ENCODE measurements at places on chromosomes 1 and 21.

- peak; percentile 94 for DNase-seq
These were observed 8.4 kb upstream of the KCNN3 start for GRCh38 chr1:154878371-154879037.

- DNase-seq: no peak
These were observed 165.8 kb upstream of the LRRC7 start for GRCh38 chr1:69401879-69402278.

DNA sequence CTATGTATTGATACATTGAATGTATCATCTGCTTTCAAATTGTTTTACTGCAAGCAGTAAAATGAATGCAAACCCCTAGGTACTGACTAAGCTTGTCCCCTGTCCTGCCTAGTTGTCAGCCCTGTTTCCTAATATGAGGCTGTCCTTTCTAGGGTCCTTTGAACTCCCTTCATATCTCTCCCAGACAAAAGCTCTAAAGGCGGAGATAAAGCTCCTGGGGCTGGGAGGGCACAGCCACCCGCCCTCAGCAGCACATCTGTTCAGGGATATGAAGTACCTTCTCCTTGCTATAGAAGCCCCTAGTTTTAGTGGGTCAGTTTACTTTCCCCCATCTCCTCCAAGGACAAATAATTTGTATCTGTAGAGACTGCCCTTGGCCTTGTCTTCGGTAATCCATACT lies 93.1 kb upstream of the ETS2 start:
- no peak for DNase-seq

GRCh38 chr1:93239863-93240262 lies 59.3 kb downstream of the CCDC18 start:
- DNase-seq: no peak

GRCh38 chr1:94318505-94319030 lies 81.2 kb upstream of the ARHGAP29 start:
- no peak for DNase-seq

DNA sequence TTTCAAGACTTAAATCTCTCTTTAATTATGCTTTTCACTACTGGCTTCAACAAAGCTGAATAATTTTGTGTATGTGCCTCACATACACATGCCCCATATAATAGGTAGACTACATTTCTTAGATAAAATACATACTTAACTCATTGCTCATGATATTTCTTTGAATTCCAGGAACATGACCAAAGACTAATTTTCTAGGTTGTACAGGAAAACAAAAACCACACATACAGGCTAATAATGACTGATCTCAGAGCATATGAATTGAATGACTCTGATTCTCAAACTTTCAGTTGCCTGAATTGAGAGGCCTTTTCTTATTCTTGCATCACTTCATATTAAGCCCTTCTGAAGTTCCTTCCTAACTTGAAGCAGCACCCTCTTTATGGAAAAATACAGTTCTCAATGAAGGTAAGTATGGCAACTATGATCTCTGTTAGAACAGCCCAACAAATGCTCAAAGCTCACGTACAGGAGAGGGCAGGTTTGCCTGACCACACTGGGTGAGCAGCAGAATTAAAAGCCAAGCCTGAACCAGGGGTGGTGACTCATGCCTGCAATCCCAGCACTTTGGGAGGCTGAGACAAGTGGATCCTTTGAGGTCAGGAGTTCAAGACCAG lies 22.6 kb upstream of the UAP1 start:
- DNase-seq: no peak

DNA sequence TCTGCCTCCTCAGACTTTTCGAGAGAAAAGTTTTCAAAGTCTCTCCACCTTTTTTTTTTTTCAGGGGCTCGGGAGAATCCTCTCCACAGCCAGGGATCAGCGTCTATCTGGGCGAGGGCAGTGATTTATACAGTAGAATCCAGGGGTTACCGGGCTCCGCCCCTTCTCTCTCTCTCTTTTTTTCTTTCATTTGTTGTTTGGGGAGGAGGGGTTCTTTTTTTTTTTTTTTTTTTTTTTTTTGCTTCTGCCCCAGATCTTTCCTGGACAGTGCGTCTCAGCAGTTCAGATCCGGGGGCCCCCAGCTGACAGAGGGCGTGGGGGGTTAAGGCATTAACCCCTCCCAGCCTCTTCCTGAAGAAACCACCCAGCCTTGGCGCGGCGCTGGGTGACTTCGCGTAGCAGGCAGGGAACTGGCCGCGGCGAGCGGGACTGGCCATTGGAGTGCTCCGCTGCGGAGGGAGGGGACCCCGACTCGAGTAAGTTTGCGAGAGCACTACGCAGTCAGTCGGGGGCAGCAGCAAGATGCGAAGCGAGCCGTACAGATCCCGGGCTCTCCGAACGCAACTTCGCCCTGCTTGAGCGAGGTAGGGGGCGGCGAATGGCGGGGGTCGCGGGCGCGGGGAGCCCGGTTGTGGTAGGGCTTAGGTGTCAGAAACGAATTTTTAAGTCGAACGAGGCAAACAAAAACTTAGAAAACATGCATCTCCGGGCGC lies at the start of gene S1PR1:
Gene S1PR1, plus strand, starts transcription at position 504 of the 713 bp plus-strand sequence. CDS start 1,966 bp downstream, outside the sequence.
- peak; percentile 82 for DNase-seq

Measured in H9 (cell line).